ENCODE measurements at places on chromosomes 2 and 18.

- DNase-seq, result no peak
Observed at GRCh38 chr18:45518311-45519155, 96.7 kb upstream of the SLC14A2 start.

DNA sequence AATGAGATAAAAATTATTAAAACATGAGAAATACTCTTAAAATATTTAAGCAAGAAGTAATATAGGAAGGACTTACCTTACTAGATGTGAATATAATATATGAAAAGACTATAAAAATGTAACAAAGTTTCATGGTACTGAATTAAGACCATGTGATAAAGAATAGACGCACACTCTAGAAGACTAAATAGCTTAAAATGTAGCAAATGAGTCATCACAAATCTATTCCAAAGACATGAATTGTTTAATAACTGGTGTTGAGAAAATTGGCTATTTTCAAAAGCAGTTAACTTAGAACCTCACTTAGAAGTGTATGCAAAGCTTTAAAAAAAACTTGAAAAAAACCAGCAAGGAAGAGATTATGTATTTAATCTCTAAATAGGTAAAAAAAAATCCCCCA is 64.1 kb downstream of the POLE4 start:
- DNase-seq, result no peak

GRCh38 chr2:65604246-65604645 is 171.8 kb upstream of the SPRED2 start:
- DNase-seq, result no peak

DNA sequence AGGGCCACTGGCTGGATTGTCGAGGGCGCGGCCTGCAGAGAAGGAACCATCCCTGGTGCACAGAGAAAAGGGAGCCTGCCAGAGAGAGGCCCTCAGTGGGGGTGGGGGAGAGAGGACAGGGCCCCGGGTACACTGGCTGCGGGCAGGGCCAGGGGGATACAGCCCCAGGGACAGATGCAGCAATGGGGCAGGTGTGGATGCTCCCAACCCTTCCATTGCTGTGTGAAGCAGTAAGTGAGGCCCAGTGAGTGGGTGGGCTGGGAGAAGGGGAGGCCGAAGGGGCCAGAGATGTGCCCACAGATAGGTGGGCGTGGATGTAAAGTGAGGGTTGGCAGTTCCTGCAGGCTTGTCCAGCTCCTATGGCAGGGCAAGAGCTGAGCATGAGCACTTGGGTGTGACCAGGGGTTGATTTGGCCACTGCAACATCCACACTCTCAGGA is 7.4 kb downstream of the AGXT start:
- DNase-seq, result no peak

GRCh38 chr2:144131042-144131441 is 388.9 kb downstream of the ZEB2 start:
- no peak for DNase-seq

DNA sequence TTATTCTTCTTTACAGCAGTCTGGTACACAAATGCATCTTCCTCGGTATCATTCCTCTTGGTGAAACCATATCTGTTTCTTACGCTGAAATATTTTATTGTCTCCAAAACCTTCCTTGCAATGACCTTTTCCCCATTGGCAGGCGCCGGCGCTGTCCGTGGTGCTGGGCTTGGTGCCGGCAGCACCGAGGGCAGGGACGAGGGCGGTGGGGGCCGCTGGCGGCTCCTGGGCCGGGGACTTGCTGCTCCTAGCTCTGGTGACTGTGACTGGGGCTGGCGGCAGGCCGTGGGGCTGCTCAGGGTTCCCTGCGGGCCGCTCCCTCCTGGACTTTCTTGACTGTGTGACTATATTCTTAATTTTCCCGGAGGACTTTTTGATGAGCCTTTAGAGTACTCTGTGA is 72.5 kb downstream of the GPR39 start:
- DNase-seq, result no peak

GRCh38 chr2:215793747-215794595 is 219.4 kb downstream of the MREG start:
- no peak for DNase-seq
